ENCODE measurements at places on chromosomes 5 and 9. TPM values are rescaled to one million over a fixed set of nuclear protein-coding genes. Genes with fewer than 3 reads are reported as not detected.

DNA sequence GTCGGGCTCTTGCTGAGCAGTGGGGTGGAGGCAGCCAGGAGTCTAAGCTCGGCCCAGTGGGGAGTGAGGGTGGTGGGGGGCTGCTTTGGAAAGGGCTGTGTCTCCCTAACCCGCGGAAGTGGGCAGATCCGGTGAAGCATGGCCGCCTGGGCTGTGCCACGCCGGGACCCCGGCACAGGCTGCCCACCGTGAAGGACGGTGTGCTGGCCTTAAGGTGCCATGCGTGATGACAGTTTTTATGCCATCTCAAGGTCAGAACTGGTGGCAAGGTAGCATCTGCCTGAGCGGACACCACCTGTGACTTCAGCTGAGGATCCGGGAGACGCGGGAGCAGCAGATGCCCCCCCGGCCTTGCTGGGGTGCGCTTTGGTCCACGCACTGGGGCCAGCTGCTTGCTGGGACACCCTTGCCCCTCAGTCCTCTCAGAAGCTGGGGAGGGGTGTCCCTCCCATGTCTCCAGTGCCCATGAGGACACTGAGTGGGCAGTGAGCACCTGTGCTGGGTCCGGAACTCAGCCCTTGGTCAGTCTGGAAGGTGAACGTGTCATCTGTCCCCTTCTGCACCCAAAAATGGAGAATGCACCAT lies 53.9 kb downstream of the AHRR start:
- no peaks in the 10 kb centered on the region for H3K4me1 ChIP-seq
- H3K27ac ChIP-seq, result no peak overlapping the region
- DNase-seq, result no peak
- H3K4me3 ChIP-seq, result no peak overlapping the region
- peaks cover 10% of the 10 kb centered on the region for H3K27me3 ChIP-seq

DNA sequence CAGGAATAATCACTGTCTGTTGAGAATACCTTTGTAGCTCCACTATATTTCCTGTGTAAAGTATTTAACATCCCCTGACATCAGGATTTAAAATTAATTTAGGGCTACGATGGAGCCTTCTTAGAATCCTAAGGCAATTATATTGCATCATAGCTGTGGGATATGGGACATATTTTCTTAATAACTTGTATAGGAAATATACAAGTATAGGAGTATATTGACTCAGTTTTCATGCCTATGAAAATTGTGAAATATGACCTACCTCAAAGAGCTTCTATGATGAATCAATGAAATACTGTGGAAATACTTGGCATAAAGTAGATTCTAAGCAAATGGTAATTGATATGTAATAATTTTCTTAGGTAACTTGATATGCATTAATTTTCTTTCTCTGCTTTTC lies 221.0 kb upstream of the KLF4 start:
- no peak for DNase-seq
- H3K27me3 ChIP-seq, result no peaks in the 10 kb centered on the region
- no peaks in the 10 kb centered on the region for H3K4me1 ChIP-seq
- no peak overlapping the region for H3K4me3 ChIP-seq

- no peaks in the 10 kb centered on the region for H3K4me1 ChIP-seq
- H3K36me3 ChIP-seq, result no peaks in the 10 kb centered on the region
- no peak for DNase-seq
- no peaks in the 10 kb centered on the region for H3K27me3 ChIP-seq
- no peak overlapping the region for H3K4me3 ChIP-seq
Observed at GRCh38 chr9:133545494-133546286, 11.2 kb downstream of the ADAMTSL2 start.

OSMR gene
- total RNA-seq, result 2.3 TPM

- peaks cover 7% of the 10 kb centered on the region for H3K4me1 ChIP-seq
- no peak overlapping the region for H3K4me3 ChIP-seq
- peak; percentile 44 for DNase-seq
- H3K27ac ChIP-seq, result no peak overlapping the region
- peaks cover 76% of the 10 kb centered on the region for H3K27me3 ChIP-seq
Observed at GRCh38 chr5:181061645-181062044, 21.6 kb downstream of the BTNL9 start.

SPINK4 gene
- not detected for total RNA-seq

PCDHA1 gene
- total RNA-seq, result 3.2 TPM

GABRA1 gene
- 0.16 TPM for total RNA-seq

PPP3R2 gene
- not detected for total RNA-seq

DNA sequence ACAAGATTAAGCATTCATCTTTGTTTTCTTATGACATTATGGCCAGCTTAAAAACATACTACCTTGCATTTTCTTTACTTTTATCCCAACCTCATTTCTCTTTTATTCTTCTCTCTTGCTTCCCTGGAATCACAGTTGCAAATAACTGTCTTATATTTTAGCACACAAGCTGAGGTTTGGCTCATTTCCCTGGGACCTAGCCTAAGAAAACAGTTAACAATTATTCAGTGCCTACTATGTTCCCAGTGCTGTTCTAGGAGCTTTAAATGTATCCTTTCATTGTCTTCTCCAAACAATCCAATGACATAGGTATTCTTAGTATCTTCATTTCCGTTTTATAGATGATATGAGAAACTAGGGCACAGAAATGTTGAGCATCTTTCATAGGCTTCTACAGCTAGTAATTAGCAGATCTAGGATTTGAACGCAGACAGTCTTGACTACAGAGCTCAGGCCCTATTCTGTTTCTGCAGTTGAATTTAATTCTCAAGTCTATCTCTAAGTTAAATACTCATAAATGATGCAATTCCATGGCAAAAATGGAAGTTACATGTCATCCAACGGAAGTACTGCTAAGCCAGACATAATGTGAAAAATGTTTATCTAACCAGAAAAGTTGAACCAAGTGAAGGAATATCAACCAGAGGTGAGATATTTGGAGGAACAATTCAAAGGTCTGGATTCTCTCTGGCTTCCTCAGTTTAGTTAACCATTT lies 52.3 kb upstream of the MTAP start:
- DNase-seq, result no peak
- 0 out of 2 replicates have a peak, but pooled peaks cover 6% of the 10 kb centered on the region for H3K4me1 ChIP-seq
- H3K4me3 ChIP-seq, result no peak overlapping the region
- no peaks in the 10 kb centered on the region for H3K36me3 ChIP-seq
- H3K27me3 ChIP-seq, result peaks cover 100% of the 10 kb centered on the region
- H3K27ac ChIP-seq, result no peak overlapping the region

STOML2 gene
- total RNA-seq, result 210 TPM

SNCB gene
- total RNA-seq, result 3.6 TPM

GRCh38 chr5:60744682-60745081 lies 44.7 kb upstream of the DEPDC1B start:
- 0 out of 2 replicates have a peak, but pooled peaks cover 5% of the 10 kb centered on the region for H3K36me3 ChIP-seq
- no peaks in the 10 kb centered on the region for H3K27me3 ChIP-seq
- DNase-seq, result no peak
- no peaks in the 10 kb centered on the region for H3K4me1 ChIP-seq

DNA sequence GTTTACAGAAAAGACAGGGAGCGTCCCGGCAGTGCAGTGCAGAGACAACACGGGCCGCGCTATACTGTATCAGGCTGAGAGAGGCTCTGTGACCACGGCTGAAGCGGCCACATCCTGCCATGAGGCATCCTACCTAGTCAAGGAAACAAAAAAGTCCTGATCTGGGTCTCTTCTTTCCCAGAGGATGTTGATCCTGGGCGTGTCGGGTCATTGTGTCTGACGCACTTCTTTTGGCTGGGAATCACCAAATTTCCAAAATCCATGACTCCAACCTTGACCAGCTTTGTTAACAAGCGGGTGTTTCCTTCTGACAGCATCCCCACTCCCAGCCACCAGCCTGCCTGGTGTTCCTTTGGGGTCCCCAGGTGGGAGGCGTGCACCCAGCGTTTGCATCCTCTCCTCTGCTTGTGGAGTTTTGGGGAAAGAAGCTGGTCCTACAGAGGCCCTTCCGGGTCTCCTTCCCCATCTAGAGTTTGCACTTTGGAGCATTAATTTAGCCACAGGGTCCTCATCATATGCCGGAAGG lies 91.4 kb upstream of the RAI14 start:
- H3K36me3 ChIP-seq, result no peaks in the 10 kb centered on the region
- no peak overlapping the region for H3K4me3 ChIP-seq
- no peaks in the 10 kb centered on the region for H3K27me3 ChIP-seq
- no peak for DNase-seq
